Stimulated activated CD8-positive, alpha-beta memory T cell treated with anti-CD3 and anti-CD28 coated beads, Interleukin-4, amount 100 ng/mL, for 4 hours (primary cell): ENCODE measurements at places on chromosomes 16 and 17.
A peak's percentile ranks its signal among the peaks of the same experiment; 100 is the strongest.

DNA sequence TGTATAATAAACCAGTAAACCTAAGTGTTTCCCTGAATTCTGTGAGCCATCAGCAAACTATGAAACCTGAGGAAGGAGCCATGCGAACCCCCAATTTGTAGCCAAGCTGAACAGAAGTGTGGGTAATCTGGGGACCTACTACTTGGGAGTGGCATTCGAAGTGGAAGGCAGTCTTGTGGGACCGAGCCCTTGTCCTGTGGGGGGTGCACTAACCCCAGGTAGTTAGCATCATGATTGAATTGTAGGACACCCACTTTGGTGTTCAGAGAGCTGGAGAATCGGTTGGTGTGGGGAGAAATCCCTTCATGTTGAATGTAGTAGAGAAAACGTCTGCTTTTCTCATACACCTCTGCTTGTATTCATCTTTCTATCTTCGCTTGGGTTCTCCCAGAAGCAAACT is 79.7 kb upstream of the CPHXL start:
- no peak for DNase-seq

- DNase-seq = no peak
Measured at GRCh38 chr16:29028457-29029167, 43.8 kb downstream of the LAT start.

- DNase-seq = no peak
Measured at GRCh38 chr17:62720126-62720850, 87.8 kb downstream of the MARCHF10 start.

DNA sequence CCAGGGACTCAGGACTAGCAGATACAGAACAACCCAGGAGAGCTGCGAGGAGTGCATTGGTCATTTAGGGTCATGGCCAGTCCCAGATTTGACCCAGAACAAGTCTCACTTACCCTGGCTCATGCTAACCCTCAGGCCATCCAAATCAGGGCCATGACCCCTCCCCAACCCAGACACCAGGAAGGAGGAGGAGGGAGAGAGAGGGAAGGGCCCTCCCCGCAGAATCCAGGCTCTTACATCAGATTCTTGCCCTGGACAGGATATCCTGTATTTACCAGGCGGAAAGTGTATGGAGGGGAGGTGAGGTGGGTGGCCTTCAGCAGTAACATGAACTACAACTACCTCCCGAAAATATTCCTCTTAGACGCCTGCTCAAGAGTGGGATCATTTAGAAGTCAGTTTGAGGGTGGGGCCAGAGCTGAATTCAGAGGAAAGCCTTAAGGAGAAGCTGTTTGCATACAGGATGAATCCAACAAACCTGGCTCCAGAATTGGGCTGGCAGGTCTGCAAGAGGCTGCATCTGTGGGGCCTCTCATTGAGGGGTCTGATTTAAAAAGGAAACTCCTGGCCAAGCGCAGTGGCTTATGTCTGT is 2.1 kb downstream of the VAT1 start:
- no peak for DNase-seq

GRCh38 chr17:81489012-81489997 is 23.3 kb downstream of the ACTG1 start:
- no peak for DNase-seq

- DNase-seq = no peak
Measured at GRCh38 chr16:879461-879861, 78.9 kb upstream of the GNG13 start.

DNA sequence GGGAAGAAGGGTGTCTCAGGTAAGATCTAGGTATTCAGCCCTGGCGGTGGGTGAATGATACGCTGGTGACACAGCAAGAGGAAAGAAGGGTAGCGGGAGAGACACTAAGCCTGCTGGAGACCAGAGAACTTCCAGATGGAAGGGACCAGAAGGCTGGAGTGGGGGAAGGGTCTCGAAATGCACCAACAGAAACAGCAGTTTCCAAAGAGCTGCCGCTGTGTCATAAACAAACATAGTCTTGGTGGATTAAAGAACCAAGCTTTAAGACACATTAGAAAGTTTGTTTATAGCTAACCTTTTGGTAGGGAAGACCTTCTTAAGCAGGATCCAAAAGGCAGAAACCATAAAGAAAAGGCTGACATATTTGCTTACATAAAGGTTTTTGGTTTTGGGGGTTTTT is 20.9 kb downstream of the TRPV3 start:
- no peak for DNase-seq

GRCh38 chr17:83083368-83084201 is 4.2 kb downstream of the METRNL start:
- DNase-seq = peak; percentile 27

DNA sequence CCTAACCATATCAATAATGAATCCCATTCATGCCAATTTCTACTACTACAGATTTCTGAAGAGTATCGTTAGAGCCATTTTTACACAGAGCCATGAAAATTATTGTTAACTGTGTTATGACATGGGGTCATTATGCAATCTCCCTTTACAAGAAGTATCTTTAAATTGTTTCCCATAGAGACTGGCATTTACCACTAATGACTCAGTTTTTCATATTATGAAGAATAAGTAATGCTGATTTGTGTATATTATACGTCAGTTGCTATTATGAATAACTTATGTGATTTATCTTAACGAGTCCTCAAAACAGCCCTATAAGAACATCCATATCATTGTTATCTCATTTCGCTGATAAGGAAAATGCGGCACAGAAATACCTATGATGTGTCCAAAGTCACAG is 173.8 kb downstream of the KCNJ2 start:
- DNase-seq = no peak

GRCh38 chr17:42548070-42548837 is 4.5 kb upstream of the HSD17B1 start:
- peak; percentile 48 for DNase-seq

- DNase-seq = no peak
Measured at GRCh38 chr17:4666296-4666695, 24.8 kb upstream of the ALOX15 start.

DNA sequence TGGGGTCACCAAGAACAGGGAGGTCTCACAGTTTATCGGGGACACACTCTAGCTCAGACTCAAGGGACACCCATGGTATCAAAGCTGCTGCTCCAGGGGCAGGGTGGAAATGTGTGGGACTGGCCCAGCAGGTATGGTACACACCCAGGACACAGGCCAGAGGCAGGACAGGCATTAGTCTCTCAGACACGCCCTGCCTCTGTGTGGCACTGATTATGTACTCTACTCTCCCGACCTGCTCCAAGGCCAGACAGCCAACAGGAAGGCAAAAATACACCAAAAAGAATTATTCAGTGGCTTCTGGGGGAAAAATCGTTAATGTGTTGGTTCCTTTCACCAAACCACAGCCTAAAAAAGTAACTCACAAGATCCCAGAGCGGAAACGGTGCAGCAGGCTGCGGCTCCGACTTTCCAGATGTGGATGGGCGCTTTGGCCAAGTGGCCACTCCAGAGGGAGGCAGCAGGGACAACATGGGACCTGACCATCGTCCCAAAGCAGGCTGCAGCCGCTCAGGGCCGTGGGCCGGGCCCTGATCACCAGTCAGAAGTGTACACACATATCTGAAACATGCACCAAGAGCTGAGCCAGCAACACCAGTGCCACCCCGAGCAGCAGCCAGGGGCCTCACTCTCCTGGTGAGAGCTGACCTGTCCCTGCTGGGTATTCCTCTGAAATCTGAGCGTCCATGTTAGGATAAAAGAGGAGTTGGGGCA is 1.0 kb upstream of the SIRT7 start:
- no peak for DNase-seq

DNA sequence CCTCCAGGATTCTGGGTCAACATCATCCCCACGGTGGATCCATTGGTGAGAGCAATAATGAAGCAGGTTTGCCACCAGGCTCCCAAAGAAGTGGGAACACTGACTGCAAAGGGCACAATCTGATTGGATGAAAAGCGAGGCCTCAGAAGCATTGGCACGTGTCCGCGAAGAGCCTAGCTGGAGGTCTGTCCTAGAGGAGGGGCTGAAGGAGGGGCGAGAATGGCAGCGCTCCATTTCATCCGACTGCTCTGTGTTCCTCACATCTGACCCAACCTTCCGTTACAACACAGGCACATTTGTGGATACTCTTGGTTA is 79.9 kb downstream of the MRC2 start:
- DNase-seq = no peak

DNA sequence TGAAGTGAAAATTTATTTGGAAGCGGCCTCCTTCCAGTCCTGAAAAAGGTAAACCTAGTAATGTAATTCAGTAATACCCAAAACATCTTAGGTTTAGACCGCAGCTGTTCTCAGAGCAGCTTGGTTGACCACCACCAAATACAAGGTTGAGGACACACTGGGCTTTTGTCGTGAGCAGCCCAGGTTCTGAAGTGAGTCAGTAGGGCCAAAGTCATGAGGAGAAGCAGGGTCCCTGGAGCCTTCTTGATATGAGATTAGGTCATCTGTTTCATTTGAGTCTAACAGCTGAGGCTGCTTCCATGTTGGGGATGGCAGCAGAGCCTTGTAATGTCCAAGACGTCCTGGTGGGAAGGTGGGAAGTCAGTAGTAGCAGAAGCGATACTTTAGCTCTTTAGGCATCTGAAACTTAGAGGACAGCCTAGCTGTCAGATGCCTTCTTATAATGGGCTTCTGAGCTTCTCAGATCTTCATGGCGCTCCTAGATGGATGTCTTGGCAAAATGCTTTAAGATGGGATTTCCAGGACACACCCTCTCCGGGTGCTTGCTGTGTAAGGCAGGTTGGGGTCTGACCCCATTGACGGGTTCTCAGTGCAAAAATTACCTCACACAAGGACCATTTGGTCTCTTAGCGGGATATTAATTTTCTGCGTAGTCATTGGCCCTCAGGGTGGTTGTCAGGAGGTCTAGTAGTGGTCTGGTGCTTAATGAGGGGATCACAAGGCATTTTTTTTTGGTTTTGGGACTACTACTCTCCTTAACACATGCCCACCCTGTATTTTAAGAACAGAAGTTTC is 2.4 kb downstream of the ALKBH5 start:
- no peak for DNase-seq

- DNase-seq = no peak
Measured at GRCh38 chr17:41024697-41025096, 2.3 kb downstream of the KRTAP1-5 start.

DNA sequence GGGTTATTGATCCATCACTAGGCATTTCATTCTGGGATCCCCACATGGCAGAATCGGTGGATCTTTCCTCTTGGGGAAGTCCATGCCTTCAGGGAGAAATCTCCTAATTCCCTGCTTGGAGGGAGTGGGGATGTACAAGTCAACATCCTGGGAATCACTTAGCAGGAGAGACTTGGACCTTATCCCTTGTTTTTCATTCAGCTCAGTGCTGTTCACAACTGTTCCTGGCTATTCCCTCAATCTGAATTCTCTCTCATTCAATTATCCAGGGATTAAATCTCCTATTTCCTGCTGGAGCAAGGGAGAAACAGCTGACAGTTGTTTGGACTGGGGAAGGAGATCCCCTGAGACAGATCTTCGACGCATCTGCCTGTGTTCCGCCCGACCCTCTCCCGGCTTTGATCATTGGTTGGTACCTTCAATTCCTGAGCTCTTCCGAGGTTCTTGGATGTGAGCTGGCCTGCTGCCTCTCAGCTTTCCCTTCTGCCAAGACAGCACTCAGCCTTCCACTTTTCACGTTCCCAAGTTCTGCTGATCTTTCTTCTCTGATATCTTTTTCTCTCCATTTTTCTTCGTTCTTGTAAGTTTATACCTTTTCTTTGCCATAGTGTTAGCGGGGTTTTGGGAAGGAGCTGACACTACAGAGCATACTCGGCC is 115.4 kb upstream of the GNAO1 start:
- DNase-seq = no peak

DNA sequence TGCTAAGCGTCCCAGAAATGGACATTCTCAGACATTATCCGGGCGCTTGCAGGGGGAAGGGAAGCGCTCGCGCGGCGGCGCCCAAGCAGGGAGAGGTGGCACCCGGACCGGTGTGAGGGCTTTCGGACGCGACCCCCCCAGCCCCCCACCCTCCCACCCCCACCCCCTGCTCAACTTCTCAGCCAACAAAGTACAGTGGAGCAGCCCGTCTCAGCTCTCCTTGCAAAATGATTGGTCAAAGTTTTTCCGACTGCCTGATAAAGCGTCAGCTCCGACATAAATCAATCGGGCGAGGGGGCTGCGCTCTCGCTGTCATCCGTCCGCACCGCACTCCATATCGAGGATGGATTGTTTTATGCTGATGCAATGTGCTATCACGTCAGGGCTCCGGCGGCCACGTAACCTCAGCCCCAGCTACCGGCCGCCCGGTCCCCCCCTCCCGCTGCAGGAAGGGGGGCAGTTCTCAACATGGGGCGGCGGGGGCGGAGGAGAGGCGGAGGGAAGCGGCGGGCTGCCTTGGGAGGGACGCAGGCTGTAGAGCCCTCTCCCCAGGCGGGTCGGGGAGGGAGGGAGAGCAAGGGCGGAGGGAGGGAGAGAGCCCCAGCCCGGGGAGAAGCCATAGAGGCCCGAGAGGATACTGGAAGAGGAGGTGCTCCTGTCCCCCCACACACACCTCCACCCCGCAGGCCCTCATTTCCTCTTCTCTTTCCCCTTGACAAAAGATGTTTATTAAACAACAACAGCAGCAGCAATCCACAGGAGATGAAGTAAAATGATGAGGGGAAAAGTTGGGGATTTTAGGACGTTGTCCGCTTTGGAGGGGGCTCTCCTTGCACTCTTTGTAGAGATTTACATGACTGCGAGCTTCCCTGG is at the start of gene HOXB9:
Gene HOXB9 (minus strand): TSS at position 114 of the 873 bp plus-strand sequence. CDS start 89 bp downstream, at position 25.
- DNase-seq = peak; percentile 44

DNA sequence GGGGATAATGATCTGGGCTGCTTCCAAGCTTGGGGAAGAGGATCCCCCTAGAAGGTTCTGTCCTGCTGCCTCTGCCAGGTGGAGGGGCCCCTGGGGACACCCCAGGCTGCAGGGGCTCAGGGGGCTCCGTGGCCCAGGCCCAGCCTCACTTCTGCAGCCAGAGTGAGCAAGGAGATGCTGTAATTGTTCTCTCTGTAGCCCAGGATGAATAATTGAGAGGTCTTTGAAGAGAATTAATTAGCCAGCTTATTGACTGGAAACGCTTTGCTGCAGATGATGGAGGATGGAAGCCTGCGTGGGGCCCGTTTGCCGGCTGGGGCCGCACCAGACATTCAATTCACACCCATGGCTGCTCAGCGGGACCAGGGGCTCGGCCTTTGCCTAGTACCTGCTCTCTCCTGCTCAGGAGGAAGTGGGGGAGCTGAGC is 38.5 kb downstream of the TMEM235 start:
- no peak for DNase-seq

DNA sequence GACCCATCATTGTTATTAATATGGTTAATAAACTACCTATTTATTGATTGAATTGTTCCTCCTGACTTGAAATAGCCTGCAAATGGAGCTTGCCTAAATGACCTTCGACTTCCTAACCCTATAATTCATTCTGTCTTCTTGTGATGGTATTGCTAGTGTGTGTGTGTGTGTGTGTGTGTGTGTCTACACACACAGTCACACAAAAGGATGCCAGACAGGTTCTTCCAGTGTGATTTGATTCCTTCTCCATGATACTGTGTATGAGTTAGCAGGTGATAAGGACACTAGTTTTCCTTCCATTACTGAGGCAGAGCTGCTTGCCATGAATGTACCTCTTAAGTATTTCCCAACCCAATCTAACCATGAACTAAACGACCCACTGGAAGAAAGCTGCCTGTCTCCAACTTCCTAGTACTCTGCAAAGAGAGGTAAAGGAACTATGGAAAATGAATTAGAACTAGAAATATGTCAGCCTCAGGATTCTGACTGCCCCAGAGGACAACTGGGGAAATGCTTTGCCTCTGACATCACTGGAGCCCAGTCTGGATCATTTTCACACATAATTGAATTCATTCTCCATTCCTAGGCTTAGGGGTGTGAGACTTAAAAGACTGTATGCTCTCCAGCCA is 3.5 kb upstream of the CDC6 start:
- no peak for DNase-seq
